ENCODE measurements at places on chromosomes 11 and 22.

DNA sequence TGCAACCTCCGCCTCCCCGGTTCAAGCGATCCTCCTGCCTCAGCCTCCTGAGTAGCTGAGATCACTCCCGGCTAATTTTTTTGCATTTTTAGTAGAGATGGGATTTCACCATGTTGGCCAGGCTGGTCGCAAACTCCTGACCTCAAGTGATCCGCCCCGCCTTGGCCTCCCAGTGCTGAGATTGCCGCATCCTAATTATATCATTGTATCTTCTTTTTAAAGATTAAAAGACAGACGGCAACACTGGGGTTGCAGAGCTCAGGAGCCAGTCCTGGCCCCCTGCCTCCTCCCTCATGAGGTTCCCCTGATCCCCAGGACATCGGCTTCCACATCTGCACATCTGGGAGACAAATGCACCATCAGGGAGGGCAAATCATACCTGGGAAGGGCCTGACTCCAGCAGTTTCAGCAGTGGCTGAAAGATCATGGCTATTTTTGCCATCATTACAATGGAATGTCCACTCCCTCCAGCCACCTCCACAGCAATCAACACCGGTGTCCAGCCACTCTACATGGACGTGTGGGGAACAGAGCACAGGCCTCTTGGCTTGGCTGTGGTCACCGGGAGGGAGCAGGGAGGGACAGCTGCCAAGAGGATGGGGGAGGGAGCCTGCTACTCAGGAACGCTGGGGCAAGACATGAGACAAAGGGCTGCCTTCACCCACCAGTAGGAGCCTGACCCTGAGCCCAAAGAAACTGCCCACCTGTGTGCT lies 9.2 kb upstream of the CELSR1 start:
- DNase-seq: no peak

DNA sequence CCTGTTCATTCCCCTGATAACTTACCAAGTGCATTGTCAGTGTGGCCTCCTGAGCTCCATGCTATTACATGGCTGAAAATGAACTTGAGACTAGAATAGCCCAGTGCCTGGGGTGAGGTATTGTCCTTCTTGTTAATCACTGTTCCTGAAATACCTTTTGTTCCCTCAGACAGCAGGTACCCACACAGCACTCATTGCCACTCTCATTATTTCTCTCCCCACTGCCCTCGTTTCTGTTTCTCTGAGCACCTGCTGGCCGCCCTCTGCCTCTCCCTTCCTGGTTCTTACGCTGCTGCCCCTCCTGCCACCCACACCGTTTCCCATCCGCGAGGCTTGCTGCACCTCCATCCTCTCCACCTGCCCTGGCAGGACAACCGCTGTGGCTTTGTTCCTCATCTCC lies 36.9 kb upstream of the RAB1B start:
- DNase-seq: no peak

DNA sequence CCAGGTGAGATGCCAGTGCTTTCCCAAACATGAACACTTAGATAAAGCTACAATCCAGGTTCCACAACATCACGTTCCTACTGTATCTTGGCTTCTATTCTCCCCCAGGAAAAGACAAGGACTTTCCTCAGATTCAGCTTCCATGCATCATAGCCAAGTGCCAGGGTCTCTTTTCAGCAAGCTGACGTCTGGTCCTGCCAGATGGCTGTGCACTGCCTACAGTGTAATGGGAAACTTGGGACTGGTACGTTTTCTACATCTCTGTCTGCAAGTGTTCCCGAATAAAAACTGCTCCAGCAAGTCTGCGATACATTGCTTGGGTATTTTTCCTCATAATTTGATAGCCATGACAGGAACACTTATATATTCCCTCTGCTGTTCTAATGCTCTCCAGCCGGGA lies 412.5 kb downstream of the FAM181B start:
- no peak for DNase-seq

GRCh38 chr11:103863497-103863896 lies 172.9 kb upstream of the DDI1 start:
- DNase-seq: no peak

DNA sequence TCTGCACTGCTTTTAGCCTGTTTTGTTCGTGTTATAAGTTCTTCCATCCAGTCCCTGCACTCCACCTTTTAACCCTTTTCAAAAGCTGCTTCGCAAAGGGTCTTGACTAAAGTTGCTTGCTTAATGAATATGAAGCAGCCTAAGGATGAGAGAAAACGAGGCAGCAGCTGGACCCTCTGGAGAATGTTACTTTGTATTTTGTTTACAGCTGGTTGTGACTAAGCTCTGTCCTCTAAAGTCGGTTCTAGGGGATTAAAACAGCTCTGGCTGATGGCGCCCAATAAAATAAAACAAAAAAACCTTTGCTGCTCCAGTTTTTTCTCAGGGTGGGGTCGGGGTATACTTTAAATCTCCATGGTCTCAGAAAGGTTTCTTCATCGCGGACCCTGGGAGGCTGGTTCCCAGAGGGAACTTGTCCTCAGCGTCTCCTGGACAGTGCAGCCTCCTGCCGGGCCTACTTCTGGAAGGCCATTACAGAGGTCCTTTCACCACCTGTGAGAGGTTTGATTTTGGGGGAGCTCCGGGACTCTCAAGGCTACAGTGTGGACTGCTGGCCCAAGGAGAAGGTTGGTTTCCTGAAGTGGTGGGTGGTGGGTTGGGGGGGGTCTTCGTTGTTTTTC lies 836 bp upstream of the RBM4 start:
- DNase-seq: no peak

GRCh38 chr11:84316866-84317555 lies 1030.8 kb upstream of the CCDC90B start:
- DNase-seq: no peak

- DNase-seq: no peak
Observed at GRCh38 chr11:10426475-10426874, 28.6 kb upstream of the AMPD3 start.

DNA sequence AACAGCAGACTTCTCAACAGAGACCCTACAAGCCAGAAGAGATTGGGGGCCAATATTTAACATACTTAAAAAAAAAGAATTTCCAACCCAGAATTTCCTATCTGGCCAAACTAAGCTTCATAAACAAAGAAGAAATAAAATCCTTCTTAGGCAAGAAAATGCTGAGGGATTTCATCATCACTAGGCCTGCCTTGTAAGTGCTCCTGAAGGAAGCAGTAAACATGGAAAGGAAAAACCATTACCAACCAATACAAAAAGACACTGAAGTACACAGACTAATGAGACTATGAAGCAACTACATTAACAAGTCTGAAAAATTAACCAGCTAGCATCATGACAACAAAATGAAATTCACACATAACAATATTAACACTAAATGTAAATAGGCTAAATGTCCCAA lies 947.9 kb upstream of the CHORDC1 start:
- DNase-seq: no peak

- DNase-seq: no peak
Observed at GRCh38 chr11:25924586-25924985, 407.3 kb upstream of the ANO3 start.

DNA sequence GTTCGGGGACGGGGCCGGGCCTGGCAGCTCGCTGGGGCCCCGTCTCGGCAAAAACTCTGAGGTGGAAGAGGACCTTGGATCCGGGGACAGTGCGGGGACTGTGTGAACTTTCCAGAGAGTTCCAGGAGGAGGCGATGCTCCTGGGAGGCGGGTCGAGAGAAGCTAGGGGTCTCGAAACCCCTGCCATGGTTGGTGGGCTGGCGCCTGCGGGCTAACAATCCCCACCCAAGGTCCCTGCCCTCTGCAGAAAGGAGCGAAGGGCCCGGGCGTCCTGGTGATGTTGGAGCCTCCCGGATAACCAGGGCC lies 4.7 kb upstream of the GRK2 start:
- DNase-seq: no peak

DNA sequence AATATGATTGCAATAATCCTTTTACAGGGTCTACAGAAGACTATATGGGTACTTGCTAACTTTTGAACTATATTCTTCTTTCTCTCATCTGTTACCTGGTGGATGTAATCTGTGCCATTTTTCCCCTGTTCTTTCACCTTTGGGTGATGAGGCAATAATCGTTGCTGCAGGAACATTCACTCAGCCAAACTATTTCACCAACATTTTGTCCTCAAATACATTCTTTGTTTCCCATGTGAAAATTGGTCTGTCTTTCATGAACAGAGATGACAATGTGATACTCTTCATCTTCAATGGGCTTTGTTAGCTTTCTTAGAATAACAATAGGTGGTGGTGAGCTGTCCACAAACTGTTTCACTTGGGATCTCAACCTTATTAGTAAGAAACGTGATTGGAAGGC lies 52.1 kb upstream of the CAPRIN1 start:
- DNase-seq: no peak

GRCh38 chr22:41775338-41775737 lies 25.1 kb upstream of the CCDC134 start:
- DNase-seq: no peak

DNA sequence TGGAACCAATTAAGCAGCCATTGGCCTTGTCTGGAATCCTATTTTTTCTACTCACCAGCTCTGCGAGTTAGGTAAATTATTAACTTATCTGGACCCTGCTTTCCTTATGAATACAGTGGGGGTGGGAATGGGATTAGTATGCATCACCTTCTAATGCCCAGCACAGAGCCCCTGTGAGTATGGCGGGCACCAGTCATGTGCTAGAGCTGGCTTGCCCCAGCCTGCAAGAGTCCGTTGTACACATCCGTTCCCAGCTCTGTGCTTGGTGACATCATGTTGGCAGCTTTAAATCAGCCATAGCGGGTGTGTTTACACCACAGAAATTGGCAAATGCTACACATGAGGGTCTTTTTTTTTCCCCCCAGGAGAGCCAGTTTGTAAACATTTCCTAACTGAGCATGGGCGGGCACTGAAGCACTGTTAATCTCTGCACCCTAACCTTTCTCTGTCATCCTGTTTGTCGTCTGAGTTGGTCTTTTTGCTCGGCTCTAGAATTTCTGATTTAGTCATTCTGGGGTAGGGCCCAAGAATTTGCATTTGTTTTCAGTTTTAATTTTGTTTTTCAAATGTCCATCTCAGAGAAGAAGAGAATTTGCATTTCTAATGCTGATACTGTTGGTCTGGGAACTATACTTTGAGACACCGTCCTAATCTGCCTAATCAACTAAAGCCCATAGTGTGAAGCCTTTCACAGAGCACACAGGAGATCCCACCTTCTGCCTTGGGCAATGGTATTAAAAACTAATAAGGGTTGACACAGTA lies 130.3 kb upstream of the TBCEL start:
- no peak for DNase-seq

- no peak for DNase-seq
Observed at GRCh38 chr11:34525888-34526657, 12.5 kb upstream of the ELF5 start.

GRCh38 chr11:122784325-122784955 lies 53.9 kb upstream of the CRTAM start:
- DNase-seq: no peak

DNA sequence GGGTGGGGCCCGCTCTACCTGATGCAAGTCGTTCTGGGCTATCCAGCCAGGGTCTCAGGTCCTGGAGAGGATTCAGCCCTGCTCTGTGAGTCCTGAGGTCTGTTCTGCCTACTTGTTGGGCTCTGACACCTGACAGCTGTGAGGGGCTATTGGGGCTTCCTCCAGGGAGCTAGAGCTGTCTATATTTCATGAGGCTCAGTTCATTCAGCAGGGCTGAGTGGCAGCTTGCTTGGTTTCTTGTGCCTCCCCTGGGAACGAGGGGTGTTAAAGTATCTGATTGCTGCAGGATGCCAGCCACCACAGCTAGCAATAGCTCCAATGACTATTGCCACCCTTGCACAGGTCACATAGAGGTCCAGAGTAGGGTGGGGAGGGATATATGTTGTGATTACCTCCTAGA lies 26.7 kb downstream of the INSC start:
- DNase-seq: no peak

DNA sequence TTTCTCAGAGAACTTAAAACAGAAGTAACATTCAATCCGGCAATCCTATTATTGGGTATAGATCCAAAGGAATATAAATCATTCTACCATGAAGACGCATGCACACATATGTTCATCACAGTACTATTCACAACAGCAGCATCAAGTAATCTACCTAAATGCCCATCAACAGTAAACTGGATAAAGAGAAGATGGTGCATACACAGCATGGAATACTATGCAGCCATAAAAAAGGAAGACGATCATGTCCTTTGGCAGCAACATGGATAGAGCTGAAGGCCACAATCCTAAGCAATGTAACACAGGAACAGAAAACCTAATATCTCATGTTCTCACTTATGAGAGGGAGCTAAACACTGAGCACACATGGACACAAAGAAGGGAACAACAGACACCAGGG lies 6.3 kb upstream of the ISX start:
- DNase-seq: no peak
